ENCODE measurements at places on chromosomes 1 and 21.

- DNase-seq = no peak
Observed at GRCh38 chr1:239478069-239478468, 91.7 kb downstream of the CHRM3 start.

- DNase-seq = no peak
Observed at GRCh38 chr1:181126871-181127587, 38.5 kb downstream of the IER5 start.

- no peak for DNase-seq
Observed at GRCh38 chr21:37787456-37787855, 128.8 kb downstream of the KCNJ6 start.

GRCh38 chr1:162633081-162633762 lies 958 bp downstream of the DDR2 start:
- no peak for DNase-seq

GRCh38 chr1:62228883-62229187 lies 34.2 kb downstream of the L1TD1 start:
- no peak for DNase-seq

GRCh38 chr1:168623003-168623828 lies 46.8 kb downstream of the XCL1 start:
- DNase-seq = no peak

GRCh38 chr1:168520052-168520751 lies 23.6 kb downstream of the XCL2 start:
- no peak for DNase-seq

GRCh38 chr1:26161415-26162219 lies 2.7 kb downstream of the FAM110D start:
- DNase-seq = no peak

DNA sequence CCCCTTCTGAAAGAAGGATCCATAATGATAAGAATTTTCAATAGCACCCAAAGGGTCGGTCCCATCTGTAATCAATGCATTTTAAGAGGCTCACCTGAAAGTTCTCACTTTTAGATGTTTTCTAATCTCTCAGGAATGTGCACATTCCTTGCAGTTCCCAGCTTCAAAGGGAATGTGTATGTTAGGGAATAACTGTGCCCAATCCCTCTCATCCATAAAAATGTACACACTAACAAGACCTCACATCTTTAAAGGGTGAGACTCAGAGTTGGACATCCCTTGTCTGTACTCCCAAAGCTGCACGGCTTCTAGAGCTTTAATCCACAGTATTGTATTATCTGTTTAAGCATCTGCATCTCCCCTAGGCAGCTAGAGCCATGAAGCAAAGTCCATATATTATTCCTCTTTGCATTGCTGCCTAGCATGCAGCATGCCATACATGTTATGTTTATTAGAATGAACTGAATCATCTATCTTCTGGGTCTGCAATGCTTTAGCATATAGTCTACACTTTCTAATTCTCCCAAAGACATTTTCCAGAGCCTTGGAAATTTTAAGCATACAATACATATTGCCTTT lies 9.3 kb upstream of the CCN1 start:
- DNase-seq = no peak

- no peak for DNase-seq
Observed at GRCh38 chr1:201570886-201571624, 32.1 kb downstream of the NAV1 start.

DNA sequence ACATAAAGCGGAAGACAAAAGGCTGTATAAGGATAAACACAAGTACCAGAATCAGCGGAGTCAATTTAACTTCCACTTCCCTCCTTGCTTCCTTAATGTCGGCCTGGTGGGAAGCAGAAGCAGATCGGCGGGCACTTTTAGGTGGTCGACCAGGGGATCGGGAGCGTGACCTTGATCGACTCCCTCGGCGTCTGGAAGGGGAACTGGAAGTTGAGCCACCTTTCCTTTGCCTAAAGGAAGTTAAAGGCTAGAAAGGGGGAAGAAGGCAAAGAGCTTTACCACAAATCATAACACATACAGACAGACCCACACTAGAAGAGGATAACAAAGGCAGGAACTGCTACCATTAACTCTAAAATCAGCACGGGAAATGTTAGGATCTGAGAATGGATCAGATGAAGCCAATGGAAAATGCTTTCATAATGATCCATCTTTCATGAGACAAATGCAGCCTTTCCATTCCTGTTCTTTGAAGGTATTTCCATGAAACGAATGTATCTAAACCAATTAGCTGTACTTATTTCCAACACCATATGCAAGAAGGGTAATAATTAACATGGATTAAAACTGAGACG lies 5.7 kb downstream of the LBR start:
- DNase-seq = no peak

DNA sequence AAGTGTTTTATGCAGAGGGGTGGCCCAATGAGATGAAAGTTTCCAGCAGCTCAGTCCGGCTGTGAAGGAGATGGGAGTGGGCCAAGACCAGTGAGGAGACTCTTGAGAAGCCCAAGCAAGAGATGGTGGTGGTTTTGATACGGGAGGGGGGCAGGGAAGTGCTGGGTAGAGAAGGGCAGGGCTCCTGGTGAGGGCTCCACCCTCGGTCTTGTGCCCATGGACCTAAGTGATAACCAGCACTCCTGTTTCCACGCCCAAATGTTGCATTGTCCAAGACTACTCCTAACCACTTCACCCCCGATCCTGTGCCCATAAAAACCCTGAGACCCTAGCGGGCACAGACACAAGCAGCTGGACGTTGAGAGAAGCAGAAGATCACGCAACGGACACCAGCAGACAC lies 140.9 kb downstream of the MIS18A start:
- no peak for DNase-seq

- no peak for DNase-seq
Observed at GRCh38 chr1:115373305-115373704, 35.3 kb upstream of the NGF start.

DNA sequence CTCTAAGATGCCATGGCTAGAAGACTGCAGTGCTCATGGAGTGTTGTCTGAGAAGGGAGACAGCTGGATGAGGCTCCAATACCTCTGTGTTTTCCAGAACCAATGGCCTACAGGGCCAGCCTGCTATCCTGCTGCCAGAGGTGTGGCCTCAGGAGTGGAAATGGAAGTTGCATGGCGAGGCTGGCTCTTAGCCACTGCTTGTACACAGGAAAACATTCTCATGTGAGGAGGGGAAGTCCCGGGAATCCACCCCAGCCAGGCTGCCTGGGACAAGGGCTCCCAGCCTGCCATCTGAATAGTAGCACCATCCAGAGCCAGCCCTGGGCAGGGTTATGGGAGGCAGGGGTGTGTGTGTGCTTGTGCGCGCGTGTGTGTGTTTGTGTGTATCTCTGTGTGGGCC lies 56.5 kb downstream of the SDC3 start:
- DNase-seq = no peak

- no peak for DNase-seq
Observed at GRCh38 chr21:36079010-36079649, 9.3 kb downstream of the CBR1 start.

- DNase-seq = no peak
Observed at GRCh38 chr1:20227704-20228103, 41.4 kb upstream of the PLA2G2C start.

GRCh38 chr1:100556925-100557605 lies 19.1 kb downstream of the GPR88 start:
- DNase-seq = no peak

DNA sequence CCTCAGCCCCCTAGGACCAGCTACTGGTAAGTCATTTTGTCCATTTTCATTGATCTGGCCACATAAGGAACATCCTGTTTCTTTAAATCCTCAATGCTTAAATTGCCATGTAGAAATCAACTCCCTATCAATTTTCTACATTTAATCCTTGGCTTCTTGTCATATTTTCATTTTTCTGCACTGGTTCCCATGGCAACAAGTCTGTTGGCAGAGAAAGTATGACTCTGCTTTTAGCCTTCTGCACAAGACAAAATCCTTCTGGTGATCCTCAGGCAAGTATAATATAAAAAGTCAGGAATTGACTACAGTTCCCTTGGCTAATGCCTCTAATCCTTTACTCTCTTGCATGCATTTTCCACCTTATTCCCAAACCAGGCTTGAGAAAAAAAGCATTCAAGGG lies 65.0 kb downstream of the LRRC40 start:
- DNase-seq = no peak
